ENCODE measurements at places on chromosomes 7 and 10.

GRCh38 chr10:42984761-42985325 lies 92.0 kb upstream of the RET start:
- DNase-seq, result peak; percentile 14

- DNase-seq, result no peak
Observed at GRCh38 chr7:30559611-30560010, 35.1 kb upstream of the GARS1 start.

DNA sequence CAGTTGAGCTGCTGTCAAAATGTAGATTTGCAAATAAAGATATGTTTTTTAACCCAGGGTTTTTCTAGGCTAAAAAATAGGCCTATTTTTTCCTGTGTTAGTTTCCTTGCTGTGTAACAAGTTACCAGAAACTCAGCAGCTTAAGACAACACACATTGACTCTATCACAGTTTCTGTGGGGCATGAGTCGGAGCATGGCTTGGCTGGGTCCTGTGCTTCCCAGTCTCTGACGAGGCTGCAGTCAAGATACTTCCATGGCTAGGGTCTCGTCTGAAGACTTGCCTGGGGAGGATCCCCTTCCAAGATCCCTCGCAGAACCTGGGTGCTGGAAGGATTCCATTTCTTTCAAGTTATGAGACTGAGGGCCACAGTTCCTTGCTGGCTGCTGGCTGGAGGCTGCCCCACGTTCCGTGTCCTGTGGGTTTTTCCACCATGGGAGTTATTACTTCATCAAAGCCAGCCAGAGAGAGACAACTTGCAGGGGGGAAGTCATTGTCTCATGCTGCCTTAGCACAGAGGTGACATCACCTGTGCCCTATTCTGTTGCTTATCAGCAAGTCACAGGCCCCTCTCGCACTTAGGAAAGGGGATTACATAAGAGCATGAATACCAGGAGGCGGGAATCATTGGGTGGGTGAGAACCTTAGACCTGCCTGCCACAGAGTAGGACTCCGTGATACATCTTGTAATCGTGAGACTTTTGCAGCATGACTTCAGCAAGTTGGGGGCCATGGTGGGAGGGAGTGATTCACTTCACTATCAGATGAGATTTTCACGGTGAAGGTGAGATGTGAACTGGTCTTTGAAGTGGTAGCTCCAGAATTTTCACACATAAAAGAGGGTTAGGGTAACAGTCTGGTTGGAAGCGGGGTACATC lies 77.9 kb downstream of the CCNY start:
- no peak for DNase-seq

GRCh38 chr10:130485236-130485957 lies 349.2 kb downstream of the GLRX3 start:
- DNase-seq, result no peak

GRCh38 chr10:13340626-13341376 lies 7.3 kb downstream of the SEPHS1 start:
- DNase-seq, result no peak

- DNase-seq, result no peak
Observed at GRCh38 chr10:35194906-35195305, 68.3 kb downstream of the CREM start.

DNA sequence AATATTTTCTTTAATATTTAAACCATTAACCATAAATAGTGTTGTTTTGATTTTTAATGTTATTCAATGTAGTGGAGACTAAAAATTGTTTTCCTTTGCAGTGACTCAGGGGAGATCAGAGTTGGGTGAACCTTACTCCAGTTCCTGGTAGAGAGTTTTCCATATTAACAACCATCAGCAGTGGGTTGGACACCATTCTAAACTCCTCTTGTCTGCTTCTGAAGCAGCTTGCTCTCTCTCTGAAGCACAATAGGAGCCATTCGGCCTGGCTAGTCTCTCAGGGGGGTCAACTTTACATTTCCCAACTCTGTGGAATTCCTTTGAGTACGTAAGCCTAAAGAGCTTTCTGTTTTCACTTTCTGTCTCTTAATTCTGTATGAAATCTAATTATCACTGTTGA lies 9.4 kb upstream of the NRG3 start:
- DNase-seq, result no peak

DNA sequence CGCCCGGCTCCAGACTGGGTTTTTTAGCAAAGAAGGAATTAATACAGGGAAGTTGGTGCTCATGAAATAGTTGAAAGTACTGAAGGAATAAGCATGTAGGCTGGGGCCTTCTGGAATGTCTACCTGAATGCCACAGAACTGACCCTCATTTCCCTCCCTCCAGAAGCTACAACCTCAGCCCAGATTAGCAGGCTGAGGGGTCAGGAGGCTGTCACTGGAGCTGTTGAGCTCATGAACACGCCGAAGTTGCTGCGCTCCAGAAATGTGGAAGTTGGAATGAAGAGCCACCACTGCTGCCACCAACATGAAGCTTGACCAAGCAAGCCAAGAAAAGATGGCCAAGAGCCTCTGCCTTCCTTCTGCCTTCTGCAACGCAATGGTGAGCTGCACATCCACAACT lies 52.2 kb upstream of the KMT2E start:
- DNase-seq, result no peak

- DNase-seq, result no peak
Observed at GRCh38 chr10:11162828-11163599, 145.3 kb downstream of the CELF2 start.

DNA sequence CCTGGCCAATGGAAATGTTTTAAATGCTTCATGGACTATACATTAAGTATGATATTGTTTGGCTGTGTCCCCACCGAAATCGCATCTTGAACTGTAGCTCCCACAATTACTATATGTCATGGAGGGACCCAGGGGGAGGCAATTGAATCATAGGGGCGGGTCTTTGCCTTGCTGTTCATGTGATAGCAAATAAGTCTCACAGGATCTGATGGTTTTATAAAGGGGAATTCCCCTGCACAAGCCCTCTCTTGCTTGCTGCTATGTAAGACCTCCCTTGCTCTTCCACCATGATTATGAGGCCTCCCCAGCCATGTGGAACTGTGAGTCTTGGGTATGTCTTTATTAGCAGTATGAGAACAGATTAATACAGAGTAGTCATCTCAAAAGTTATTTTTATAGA lies 32.4 kb upstream of the GRB10 start:
- no peak for DNase-seq

DNA sequence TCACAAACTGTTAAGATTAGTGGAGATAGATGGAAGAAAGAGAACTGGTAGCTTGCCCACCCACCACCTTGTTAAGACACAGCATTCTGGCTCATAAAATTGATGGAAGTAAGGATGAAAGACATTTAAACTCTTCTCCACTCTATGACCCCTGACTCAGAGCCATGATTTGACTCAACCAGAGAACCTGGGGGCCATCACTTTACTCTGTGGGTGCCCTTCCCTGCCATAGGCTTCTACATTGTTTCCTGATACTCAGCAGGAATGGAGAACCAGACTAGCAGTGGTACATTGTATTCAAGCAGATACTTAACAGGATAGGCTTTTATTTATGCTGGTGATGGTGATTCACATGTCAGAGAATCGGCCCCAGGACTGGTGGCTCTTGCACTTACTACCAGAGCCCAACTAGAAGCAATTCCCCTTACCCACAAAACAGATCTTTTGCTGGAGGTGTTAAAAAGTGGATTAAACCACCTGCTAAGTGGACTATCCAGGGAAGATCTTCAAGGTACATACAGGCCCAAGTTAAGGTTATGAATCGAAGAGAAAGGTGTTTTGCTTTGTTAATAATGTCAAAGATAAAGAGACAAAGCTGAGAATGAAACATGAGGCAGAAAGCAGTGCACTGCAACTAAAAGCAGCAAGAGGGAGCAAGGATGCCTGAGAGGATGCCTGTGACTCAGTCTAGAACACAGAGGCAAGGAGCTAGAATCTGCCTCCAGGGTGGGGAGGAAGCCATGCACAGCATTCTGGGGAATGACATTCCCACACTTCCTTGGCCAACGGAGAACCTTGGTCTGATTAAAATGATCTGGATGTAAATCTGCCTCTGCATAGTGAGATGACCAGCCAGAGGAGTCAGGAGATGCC lies 36.0 kb upstream of the GLI3 start:
- DNase-seq, result no peak

GRCh38 chr10:100697070-100697469 lies 48.3 kb upstream of the PAX2 start:
- no peak for DNase-seq

DNA sequence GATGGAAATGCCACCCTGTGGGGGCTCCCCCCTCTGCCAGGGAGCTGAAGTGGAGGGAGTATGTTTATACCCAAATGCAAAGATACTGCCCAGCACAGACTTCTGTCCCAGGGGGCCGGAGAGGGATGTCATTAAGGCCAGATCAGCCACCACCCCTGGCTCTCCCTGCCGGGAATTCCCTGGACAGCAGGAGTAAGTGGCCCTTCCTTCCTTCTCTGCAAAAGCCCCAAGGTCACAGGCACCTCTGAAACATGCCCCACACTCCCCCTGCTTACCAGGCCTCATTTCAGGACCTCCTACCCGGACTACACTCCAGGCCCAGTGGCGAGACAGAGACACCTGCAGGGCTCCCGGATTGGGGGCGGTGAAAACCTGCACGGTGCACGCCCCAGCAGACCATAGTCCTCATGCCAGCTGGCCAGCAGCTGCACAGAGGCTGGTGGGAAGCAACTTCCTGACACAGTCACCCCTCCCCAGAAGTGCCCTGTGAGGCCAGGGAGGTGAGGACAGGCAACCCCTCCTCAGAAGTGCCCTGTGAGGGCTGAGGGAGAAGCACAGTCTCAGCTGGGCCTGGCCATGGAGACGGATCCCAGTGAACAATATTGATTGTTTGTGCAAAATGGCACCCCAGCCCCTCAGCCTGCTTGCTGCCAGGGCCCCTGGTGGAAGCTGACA lies 33.0 kb upstream of the RET start:
- no peak for DNase-seq

DNA sequence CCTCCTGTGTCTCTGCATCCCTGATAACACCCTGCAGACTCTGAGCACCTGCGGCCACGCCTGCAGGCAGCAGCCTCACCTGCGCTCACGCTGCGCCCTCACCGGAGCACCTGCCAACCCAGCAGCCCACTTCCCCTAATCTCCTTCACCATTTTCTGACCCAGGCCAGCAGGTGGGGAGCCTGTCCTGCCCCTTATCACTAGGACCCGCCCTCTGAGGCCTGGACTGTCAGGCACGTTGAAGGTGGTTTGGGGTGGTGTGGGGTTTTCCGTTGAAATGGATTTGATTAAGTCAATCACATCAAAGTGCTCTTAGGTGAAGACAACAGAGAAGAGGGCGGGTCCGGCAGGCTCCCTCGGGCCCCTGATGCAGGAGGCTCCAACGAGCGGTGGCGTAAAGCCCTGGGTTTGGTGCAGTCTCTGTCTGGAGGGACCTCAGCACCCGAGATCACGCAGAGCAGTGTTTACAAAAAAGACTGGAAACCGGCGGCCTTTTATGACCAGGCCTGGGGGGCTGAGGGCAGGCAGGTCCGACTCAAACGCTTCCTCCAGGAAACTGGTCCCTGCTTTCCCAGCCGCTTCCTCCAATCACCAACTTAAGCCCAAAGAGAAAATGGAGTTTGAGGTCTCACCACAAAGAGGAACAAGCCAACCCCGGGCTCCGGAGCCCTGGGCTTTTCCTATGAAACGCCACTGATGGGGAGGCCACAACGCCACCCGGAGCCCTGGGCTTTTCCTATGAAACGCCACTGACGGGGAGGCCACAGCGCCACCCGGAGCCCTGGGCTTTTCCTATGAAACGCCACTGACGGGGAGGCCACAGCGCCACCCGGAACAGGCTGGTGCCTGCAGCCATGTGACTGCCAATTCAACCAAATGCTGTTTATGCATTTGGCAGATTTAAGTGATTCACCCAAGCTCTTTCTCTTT lies 45.5 kb downstream of the DPYSL4 start:
- DNase-seq, result no peak

DNA sequence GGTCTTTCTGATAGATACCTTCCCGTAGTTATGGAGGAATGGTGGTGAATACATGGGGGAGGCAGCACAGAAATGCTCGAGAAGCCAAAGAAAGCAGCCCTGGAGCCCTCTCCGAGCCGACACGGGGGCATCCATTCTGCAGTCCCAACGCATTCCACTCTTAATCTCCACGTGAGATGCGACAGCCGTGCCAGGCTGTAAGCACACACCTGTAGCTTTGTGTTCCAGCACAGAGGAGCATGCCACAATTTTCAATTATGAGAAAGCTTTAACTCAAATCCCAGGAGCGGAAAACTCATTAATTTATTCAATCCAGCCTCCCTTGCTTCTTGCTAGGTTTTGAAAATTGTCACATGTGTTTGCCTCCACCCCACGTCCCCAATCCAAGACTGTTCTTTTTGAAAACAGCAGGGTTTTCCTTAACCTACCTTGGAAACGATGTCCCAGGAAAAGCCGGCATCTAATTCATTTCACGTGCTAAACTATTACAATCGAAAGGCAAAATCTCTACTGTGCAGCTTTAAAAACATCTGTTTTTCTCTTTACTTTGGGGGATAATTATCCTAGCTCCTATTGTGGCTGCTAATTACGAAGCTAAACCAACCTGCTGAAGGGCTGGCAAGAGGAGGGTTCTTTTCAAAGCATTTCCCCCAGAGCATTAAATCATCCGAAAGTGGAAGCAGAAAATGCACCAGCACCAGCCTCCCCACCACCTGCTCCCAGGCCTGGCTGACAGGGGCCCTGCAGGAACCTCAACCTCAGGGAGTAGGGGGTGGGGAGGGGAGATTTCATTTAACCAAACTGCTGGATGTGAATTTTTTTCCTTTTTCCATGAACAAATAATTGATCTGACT lies 56.0 kb upstream of the CHST15 start:
- DNase-seq, result no peak

- no peak for DNase-seq
Observed at GRCh38 chr10:103199488-103199887, 6.4 kb upstream of the NT5C2 start.

DNA sequence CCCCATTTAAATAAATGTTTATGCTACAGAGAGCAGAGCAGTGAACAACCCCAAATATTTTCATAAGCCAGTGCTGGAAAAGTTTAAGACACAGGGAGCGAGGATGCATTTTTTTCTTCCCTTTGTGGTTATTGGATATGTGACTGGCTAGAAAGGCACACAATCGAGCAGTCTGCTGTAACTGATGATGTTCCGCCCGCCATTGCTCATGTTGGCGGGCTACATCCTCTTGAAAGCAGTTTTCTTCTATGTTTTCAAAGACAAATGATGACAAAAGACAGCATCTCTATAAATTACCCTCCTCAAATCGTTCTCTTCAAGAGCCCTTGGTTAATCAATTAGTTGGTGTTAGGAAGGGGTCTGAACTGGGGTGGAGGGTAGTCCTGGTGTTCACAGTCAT lies 269.8 kb downstream of the SKAP2 start:
- no peak for DNase-seq

GRCh38 chr10:32971536-32972091 lies 13.6 kb upstream of the ITGB1 start:
- DNase-seq, result no peak

- DNase-seq, result no peak
Observed at GRCh38 chr7:37109016-37109683, 339.5 kb downstream of the ELMO1 start.

GRCh38 chr10:23448802-23449570 lies 10.1 kb downstream of the OTUD1 start:
- no peak for DNase-seq

GRCh38 chr10:46239247-46239646 lies 47.5 kb upstream of the ANTXRL start:
- DNase-seq, result no peak

Data from D341Med (cell line).